ENCODE measurements at places on chromosomes 7 and 10. TPM values are rescaled to one million over a fixed set of nuclear protein-coding genes. Genes with fewer than 3 reads are reported as not detected.

The OIT3 gene
- 0.09 TPM for total RNA-seq

The HOXA11 gene
- total RNA-seq = not detected

The ENO4 gene
- total RNA-seq = 1.4 TPM

The ARHGEF35 gene
- 4.4 TPM for total RNA-seq
